ENCODE measurements at places on chromosomes 1 and 21.

- peak; percentile 29 for DNase-seq
Observed at GRCh38 chr1:206004826-206005225, 1.6 kb upstream of the RAB7B start.

GRCh38 chr1:70499695-70500094 lies 88.6 kb downstream of the CTH start:
- DNase-seq = no peak

GRCh38 chr1:161199506-161200139 lies 769 bp upstream of the ADAMTS4 start:
- peak; percentile 45 for DNase-seq

GRCh38 chr1:167751676-167752075 lies 29.9 kb downstream of the MPZL1 start:
- DNase-seq = no peak

GRCh38 chr1:97925151-97925550 lies 4.3 kb upstream of the DPYD start:
- peak; percentile 45 for DNase-seq

- DNase-seq = no peak
Observed at GRCh38 chr1:92924501-92924900, 36.8 kb downstream of the DIPK1A start.

GRCh38 chr1:221824025-221824424 lies 82.1 kb upstream of the DUSP10 start:
- DNase-seq = no peak

DNA sequence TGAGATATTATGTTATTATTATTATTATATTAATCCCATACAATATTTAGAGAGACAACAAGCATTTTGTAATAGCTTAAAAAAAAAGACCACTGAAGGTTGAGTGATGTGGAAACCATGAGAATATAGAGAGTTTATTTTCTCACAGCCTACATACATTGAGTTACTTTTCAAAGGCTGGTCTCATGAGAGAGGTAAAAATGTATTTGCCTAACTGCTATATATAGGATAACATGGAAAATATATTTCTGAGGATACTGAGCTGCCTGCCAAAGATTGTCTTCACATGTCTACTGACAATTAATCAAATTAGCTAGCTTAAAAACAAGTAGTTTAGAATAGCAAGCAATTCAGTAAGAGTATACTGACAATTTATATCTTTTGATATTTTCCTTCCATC lies 192.2 kb upstream of the NRIP1 start:
- DNase-seq = no peak
